NCI-H1092 (cell line): ENCODE measurements at places on chromosomes 7 and 10.

GRCh38 chr7:2611401-2611800 is 20.4 kb upstream of the TTYH3 start:
- no peak for DNase-seq

DNA sequence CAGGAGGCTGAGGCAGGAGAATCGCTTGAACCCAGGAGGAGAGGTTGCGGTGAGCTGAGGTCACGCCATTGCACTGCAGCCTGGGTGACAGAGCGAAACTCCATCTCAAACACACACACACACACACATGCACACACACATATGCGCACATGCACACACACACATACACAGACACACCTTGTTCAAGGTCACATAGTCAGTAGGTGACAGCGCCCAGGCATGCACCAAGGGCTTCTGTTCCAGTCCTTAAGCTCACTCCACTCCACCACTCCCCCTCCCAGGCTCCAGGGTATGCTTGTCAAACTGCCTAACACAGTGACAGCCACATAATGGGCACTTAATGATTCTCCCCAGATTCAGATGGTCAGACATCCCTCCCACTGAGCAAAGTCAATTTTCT is 37.0 kb downstream of the KCNMA1 start:
- DNase-seq, result no peak

GRCh38 chr10:122245136-122245535 is 26.0 kb upstream of the BTBD16 start:
- no peak for DNase-seq

GRCh38 chr10:35684586-35684985 is 42.5 kb upstream of the FZD8 start:
- DNase-seq, result peak; percentile 14

GRCh38 chr10:128274938-128275337 is 148.7 kb upstream of the MKI67 start:
- DNase-seq, result no peak

DNA sequence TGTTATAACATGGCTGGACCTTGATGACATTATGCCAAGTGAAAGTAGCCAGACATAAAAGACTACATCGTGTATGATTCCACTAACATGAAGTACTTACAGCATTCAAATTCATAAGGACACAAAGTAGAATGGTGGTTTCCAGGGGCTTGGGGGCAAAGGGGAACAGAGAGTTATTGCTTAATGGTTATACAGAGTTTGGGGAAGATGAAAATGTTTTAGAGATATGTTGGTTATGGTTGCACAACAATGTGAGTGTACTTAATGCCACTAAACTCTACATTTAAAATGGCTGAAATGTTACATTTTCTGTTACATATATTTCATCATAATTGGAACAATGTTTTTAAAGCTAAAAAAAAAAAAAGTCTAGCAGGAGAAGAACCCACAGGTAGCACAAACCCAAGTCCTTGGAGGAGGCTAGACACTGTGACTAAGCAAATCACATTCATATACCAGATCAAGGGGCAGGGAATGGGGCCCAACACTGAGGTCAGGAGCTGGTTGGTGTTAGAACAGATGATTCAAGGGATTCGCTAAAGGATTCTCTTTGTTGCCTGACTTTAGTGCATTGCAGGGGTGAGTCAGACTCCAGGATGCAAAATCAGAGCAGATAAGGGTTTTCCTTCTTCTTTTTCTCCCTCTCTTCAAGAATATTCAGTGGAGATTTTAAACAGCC is 25.1 kb upstream of the AOAH start:
- no peak for DNase-seq

DNA sequence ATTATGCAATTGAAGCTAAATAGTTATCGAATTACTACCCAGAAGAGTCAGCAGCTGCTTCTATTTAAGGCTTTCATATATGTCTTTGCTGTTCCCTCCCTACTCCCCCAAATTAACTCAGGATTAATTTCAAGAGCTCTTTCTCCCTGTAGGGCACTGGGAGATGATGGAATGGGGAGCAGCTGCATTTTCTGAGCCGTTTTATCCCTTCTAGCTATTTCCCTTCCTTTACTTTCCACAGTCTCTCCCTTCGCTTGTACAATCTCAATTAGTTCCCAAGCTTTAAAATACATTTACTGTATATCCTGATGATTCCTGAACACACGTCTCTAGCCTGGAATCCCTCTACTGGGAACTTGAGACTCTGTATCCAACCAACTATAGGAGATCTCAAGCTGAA is 19.8 kb upstream of the TSPAN12 start:
- no peak for DNase-seq

GRCh38 chr7:124322561-124322960 is 289.7 kb upstream of the TMEM229A start:
- DNase-seq, result no peak

DNA sequence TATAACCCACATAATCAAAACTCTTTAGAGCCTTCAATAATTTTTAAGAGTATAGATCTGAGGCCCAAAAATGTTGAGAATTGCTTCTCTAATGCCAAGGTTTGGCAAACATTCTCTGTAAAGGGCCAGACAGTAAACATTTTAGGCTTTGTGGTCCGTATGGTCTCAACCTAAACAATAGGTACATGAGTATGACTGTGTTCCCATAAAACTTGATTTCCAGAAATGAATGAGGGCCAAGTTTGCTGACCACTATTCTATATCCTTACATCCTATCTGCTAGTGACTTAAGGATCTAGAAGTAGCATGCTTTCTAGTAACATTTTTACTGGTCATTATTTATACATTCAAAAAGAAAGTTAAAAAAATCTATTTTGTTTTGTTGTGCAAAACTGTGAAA is 58.9 kb downstream of the MPP7 start:
- no peak for DNase-seq

DNA sequence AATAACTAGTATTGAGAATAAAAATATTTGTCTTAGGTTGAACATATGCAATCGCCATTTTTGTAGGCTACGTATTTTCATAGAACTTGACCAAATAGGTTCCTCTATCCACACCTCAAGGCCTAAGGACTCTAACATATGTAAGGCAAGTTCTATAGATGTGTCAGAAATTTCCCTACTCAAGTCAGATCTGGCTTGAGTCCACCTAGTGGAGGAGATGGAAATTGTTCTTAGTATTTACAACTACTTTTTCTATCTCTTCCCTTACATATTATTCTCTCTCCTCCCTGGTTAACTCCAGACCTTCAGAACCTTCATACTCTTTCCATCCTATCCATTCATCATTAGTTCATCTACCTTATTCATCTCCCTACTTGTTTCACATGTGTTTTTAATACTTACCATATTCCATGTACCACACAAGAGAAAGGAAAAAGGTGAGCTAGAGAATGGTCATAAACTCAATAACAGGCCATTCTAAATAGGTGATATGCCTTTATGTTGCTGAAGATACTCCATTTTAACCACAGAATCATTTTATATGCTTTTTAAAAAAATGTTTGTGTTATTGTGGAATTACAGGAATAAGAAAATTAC is 174.5 kb upstream of the HDAC9 start:
- peak; percentile 9 for DNase-seq

DNA sequence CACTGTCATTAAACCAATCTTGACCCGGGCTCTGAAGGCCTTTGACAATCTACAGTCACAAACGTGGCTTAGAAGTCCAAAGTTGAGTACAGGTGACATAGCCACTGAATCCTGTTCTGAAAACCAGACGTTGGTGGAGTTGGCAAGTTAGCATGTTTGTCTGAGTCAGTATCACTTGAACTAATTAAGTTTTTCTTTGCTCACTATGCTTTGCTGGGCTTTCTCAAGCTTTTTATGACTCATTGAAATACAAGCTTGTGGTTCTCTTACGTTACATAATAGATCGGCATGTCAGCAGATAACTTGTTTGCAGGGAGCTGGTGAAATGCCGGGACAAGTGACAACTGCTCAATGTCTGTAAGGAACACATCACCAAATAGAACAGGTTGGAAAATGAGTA is 53.8 kb downstream of the ARL5B start:
- DNase-seq, result no peak

GRCh38 chr10:95840681-95841080 is 67.1 kb upstream of the CC2D2B start:
- DNase-seq, result no peak

- DNase-seq, result no peak
Measured at GRCh38 chr7:116162254-116162653, 48.1 kb upstream of the TES start.

GRCh38 chr7:7562736-7563135 is 3.9 kb upstream of the MIOS start:
- no peak for DNase-seq

DNA sequence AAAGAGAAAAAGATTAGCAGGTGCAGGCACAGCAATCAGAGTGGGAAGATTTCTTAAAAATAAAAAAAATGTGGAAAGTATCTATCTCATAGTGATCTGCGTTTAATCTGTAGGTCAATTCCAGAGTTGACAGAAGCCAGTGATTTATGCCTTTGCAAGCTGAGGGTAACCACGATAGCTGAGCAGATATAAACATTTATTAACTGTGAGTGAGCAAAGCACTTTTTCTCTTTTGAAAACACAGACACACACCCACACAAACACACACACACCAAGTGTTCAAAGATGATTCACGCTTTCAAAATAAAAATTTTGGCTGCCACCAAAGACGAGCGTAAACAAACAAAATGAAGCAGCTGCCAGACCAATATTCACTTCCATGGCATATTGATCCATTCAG is 243.2 kb upstream of the SLC26A5 start:
- DNase-seq, result no peak

GRCh38 chr7:94394109-94394436 is 622 bp upstream of the COL1A2 start:
- DNase-seq, result no peak

- DNase-seq, result no peak
Measured at GRCh38 chr10:119444866-119445265, 97.7 kb downstream of the RGS10 start.

- DNase-seq, result peak; percentile 95
Measured at GRCh38 chr7:21427871-21428658, at the start of gene SP4. Gene SP4, plus strand, starts transcription at chr7:21428083. Its CDS starts 169 bp downstream, at chr7:21428252.

DNA sequence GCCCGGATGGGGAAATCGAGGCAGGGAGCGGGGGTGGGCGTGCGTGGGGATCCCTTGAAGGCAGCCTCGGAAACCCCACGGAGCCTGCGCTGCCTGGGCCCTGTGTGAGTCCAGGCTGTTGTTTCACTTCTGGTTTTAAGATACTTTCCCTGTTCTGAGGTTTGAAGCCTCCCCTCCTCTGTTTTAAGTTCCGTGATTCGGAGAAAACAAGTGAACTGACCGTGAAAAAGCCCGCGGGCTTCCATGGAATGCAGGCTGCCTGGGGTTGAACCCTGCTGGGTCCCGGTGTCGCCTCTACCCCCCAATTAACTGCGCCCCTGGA is 401 bp downstream of the LRRC27 start:
- DNase-seq, result no peak

GRCh38 chr10:91879515-91880170 is 29.6 kb downstream of the FGFBP3 start:
- no peak for DNase-seq

DNA sequence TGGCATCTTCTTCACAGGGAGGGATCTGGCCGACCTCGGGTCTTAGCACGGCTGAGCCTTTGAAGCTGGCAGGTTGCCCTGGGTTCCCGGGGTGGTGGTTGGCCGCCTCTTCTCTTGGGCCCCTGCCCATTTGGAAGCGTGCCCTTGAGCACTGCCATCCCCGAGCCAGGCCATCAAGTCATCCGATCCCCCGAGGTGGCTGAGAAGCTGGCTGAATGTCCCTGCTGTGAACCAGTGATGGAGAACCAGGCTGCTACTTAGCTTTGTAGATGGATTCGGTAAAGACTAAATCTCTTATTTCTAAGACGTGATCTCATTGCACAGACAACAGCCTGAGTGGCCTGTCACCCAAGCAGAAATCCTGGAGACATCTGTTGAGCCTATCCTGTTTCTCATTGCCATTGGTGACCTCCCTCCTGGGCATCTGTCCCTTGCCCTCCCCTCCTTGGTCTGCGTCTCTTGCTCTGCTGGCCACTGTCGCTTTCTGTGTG is 74.3 kb downstream of the GRK5 start:
- peak; percentile 88 for DNase-seq

DNA sequence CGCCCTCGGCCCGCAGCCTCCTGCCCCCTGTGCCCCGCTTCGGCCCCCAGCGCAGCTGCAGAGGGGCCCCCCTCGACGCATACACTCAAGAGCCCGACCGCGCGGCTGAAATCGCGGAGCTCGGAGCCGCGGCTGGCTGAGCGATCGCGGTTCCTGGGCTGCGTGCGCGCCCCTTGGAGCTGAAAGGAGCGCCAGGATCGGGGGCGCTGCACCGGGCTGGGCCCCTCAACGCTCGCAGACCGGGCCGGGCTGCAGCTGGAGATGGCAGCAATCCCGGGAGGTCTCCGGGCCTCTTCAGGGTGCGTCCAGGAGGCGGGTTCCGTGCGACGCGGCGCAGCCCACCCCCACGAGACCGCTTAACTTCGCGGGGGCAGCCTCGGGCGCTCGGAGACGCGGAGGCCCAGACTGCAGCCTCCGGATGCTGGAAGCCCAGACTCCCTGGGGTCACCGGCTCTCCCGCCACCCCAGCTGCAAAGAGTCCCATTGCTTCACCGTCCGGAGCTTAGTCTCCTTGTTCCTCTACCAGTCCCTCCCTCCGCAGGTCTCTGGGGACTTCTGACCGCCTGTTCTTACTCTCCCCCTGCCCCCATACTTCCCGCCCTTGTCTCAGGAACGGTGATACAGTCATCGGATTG is 73.0 kb upstream of the LRRC4 start:
- peak; percentile 17 for DNase-seq

DNA sequence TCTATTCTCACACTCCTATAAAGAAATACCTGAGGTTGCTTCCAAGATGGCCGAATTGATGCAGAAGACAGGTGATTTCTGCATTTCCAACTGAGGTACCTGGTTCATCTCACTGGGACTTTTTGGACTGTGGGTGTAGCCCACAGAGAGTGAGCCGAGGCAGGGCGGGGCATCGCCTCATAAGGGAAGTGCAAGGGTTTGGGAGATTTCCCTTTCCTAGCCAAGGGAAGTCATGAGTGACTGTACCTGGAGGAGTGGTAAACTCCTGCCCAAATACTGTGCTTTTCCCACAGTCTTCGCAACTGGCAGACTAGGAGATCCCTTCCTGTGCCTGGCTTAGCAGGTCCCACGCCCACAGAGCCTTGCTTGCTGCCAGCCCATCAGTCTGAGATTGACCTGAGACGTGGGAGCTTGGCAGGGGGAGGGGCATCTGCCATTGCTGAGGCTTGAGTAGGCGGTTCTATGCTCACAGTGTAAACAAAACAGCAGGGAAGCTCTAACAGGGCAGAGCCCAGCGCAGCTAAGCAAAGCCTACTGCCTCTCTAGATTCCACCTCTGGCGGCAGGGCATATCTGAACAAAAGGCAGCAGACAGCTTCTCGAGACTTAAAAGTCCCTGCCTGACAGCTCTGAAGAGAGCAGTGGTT is 152.2 kb downstream of the ARL4A start:
- DNase-seq, result no peak

DNA sequence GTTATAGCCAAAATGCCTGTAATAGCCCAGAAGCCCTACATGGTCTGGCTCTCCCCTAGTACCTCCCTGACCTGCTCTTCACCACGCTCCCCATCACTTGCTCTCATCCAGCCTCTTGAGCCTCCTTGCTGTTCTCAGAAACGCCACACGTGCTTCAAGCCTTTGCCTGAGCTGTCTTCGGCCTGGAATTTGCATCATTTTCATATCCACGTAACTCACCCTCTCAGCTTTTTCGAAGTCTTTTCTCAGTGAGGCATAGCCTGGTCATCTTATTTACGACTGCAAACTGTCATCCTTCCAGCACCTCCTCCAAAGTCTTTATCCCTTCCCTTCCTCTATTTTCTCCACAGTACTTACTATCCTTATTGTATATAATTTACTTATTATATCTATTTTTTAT is 151.0 kb upstream of the AHR start:
- no peak for DNase-seq

GRCh38 chr10:75111365-75111906 is at the start of gene SAMD8:
Gene SAMD8, plus strand, starts transcription at chr10:75111656. Its CDS starts 38,873 bp downstream, at chr10:75150529.
- DNase-seq, result peak; percentile 86

- no peak for DNase-seq
Measured at GRCh38 chr10:72219235-72219814, 3.2 kb upstream of the ASCC1 start.
